ENCODE measurements at places on chromosomes 1 and 21.

- DNase-seq: no peak
Observed at GRCh38 chr1:6648556-6648955, 23.9 kb downstream of the THAP3 start.

DNA sequence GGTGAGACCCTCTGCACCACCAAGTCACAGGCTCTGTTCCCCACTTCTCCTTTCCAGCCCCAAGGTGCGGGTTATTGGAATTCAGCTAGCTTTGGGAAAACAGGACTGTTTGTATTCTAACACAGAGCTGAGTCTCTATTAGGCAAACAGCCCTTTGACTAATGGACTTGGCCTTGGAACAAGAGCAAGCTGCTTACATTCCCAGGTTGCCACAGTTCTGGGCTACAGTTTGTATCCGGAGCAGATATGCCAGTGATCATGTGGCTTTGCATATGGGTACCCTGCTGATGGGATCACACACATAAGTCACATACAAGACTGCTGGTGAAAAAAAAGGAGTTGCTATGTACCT lies 110.5 kb upstream of the COA6 start:
- DNase-seq: no peak

DNA sequence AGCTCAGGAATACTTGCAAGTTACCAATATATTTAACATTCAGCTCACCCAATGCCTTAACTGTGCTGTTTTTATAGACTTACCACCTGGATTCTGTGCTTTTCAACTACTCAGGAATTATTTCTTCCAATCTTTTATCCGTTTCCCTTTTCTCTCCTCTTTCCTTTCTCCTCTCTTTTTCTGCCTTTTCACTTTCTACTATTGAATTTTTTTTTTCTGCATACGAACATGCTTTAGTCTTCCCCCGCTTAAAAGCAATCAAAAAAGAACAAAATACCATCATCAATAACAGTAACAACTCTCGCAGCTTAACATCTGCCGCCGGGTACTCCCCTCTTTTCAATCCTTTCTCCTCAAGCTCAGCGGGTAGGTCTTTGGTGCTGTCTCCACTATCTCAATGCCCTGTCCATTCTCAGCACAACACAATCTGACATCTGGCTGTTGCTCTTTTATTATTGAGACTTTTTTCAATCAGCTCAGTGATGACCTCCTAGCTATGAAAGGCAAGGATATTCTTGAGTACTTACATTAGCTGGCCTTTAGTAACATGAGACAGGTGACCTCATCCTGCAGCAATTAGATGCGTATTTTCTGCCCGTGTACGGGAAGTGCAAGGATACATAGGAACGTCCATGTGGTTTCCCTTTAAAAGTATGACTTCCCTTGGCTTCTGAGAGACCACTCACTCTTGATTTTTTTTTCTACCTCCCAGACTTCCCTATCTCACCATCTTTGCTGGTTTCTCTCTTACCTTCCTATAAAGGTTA lies 40.2 kb upstream of the SIPA1L2 start:
- no peak for DNase-seq

- DNase-seq: no peak
Observed at GRCh38 chr1:61797045-61797755, 54.9 kb downstream of the PATJ start.

- no peak for DNase-seq
Observed at GRCh38 chr1:84997667-84998600, 1.0 kb upstream of the MCOLN2 start.
